ENCODE measurements at places on chromosomes 2 and 18.
A peak's percentile ranks its signal among the peaks of the same experiment; 100 is the strongest.

DNA sequence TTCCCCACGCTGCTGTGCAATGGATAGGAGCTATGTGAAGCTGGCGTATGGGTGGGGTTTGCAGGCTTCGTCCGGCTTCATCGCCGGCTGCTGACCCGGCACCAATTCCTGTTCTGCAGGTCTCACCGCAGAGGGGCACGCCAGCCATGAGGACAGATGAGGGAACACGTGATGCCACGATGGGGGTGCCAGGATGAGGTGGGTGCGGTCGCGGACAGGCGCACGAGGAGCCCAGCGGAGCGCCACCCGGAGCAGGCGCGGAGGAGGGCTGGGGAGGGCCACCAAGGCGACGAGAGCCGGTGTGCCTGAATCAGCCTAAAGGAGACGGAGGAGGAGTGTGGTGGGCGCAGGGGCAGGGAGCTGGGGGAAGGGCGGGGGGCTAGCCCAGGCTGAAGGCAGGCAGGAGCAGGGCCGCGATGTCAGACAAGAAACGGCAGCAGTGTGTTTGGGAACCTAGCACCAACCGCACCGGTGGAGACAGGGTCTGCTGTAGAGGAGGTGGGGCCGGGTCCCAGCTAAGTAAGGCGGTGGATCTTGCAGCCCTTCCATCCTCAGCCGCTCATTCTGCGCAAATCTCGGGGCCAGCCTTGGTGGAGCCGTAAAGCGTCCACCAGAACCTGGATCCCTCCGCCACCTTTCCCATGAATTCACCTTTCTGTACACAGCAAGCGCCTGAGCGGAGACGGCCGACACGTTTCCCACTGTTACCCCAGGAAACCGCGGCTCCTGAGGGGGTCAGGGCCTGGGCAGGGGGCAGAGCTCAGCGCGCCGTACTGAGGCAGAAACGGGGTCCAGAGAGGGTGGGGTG lies 17.0 kb upstream of the CD8A start:
- DNase-seq: no peak

DNA sequence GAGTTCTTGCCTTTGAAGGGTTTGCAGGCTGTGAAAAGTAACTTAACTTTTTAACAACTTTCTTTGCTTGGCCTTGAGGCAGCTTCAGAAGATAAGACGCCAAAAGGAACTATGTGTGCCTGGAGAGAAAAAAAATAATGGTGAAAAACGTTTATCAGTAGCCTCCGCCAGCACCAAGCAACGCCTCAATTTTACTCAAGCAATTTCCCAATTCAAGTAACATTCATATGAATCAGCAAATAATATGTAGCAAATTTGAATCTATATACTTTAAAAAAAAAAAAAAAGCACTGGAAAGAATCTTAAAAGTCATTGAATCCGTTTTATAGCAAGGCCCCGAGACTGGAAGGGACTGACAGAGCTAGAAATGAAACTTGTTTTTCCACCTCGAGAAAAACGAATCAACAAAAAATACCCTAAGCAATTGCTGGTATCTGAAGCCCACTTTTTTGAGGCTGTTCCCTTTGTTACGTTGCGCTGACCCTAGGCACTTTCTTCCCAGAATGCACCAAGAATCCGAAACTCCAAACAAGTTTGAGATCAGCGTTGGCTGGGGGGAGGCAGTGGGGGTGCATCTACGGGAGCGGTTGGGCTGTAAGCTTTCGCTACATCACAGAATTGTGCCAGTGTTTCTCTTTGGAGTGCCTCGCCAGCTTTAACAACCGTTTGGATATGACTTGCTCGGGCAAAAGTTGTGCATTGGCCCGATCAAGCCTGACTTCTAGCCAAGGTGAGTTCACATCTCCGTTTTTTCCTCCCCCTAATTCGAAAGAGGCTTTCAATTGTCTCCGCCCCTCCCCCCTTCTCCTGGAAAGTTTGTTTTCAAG lies 2.7 kb upstream of the TGIF1 start:
- no peak for DNase-seq

GRCh38 chr18:78927156-78927555 lies 52.5 kb upstream of the SALL3 start:
- no peak for DNase-seq

- DNase-seq: no peak
Measured at GRCh38 chr2:224803930-224804329, 87.8 kb upstream of the CCDC195 start.

- DNase-seq: peak; percentile 18
Measured at GRCh38 chr2:241507430-241508239, 749 bp downstream of the STK25 start.

All from activated CD4-positive, alpha-beta T cell treated with anti-CD3 and anti-CD28 coated beads for 1 hour (primary cell).